Activated CD4-positive, alpha-beta T cell treated with anti-CD3 and anti-CD28 coated beads for 4 hours (primary cell): ENCODE measurements at places on chromosomes 16 and 17.

- no peak for DNase-seq
These were observed 3.8 kb upstream of the DHX8 start for GRCh38 chr17:43479948-43480347.

DNA sequence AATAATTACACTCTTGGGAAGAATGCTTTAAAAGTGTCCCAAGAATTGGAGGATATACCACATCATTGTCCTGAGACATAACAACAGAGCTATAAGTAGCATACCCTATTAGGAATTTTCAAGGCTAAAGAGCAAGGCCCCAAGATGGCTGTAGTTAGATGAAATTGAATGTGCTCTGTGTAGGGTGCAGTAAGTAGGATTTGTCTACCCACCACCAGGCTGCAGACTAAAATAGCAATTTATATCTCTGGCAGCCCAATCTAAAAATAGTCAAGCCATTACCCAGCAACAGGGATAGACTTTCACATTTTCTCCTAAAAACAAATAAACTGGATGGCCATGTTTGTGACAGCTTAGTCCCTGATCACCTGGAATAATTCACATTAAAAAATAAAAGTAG lies 5.6 kb downstream of the MMD start:
- no peak for DNase-seq

DNA sequence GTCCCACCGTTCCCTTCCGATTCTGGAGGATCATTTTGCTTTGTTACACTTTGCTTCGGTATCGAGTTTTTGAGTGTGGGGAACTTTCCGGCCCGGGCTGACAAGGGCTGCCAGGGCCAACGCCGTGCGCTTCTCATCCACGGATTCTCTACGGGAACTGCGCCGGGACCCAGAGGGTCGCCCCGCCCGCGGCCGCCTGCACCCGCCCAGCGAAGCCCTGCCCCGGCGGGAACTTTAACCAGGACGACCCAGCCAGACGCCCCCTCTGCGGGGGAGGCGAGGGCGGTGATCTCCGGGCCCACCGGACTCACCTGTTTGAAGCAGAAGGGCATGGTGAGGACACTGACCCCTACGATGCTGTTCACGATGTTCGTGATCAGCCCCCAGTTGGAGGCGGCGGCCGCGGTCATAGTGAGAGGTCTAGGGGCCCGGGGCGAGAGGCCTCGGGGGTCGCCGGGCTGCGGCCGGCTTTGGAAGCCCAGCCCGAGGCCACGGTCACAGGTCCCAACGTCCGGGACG lies 536 bp downstream of the SLC38A10 start:
- DNase-seq: no peak

DNA sequence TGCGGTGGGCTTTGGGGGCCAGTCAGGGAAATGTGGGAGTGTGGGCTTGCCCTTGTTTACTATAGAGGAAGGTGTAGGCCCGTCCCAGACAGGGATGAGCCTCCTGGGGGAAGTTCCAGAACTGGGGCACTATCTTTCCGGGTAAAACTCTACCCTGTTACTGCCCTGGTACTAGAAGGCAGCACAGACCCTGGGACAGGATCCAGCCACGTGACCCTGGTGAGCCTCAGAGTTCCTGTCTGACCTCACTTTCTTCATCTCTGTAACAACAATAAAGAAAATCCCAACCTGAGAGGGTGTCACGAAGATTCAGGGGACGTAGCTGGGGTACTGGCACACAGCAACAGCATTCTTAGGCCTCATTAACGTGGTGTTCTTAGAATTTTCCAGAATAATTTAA lies 239.6 kb upstream of the FOXF1 start:
- DNase-seq: no peak

- no peak for DNase-seq
These were observed 43.9 kb upstream of the RCVRN start for GRCh38 chr17:9948928-9949327.

GRCh38 chr17:37142294-37142896 lies 193.6 kb downstream of the AATF start:
- no peak for DNase-seq

GRCh38 chr17:76841776-76842405 lies 26.3 kb upstream of the MGAT5B start:
- DNase-seq: no peak

GRCh38 chr16:69812688-69813014 lies 50.5 kb downstream of the WWP2 start:
- no peak for DNase-seq

DNA sequence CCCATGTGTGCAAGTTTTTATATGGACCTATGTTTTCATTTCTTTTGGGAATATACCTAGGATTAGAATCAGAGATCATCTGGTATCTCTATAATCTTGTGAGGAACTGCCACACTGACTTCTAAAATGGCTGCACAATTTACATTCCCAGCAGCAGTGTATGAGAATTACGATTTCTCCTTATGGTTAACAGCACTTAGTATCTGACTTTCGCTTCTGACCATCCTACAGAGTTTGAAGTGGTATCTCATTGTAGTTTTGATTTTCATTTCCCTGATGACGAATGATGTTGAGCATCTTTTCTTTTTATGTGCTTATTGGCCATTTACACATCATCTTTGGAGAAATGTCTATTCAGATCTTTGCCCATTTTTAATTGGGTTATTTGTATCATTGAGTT lies 10.0 kb downstream of the C16orf96 start:
- DNase-seq: no peak

DNA sequence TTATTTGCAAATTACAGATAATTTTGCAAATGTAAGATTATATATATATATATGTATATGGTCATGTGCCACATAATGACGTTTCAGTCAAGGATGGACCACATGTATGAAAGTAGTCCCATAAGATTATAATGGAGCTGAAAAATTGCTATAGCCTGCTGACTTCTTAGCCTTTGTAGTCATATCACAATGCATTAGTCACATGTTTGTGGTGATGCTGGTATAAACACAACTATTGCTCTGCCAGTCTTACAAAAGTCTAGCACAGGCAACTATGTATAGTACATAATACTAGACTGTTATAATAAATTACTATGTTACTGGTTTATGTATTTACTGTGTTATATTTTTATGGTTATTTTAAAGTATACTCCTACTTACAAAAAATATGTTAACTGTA lies 444.3 kb downstream of the KCNJ2 start:
- DNase-seq: no peak

DNA sequence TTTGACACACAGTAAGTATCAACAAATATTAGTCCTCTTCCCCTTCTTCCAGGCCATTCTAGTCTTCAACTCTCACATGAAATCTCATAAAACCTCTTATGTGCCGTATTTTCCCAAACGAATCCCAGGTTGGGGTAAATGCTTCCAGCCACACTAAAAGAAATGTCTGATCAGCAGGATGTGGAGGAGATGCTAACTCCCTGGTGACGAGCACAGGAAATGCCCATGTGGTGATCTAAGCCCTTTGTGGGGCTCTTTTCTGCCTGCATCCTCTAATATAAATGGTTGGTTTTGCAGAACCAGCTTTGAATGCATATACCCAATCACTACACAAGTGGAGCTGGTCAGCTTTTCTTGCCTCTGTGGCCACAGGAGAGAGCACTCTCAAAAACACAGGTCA lies 498.2 kb upstream of the ERCC4 start:
- no peak for DNase-seq

GRCh38 chr17:34579979-34580684 lies 750 bp downstream of the TMEM132E start:
- no peak for DNase-seq

- DNase-seq: no peak
These were observed 1.2 kb upstream of the GRB7 start for GRCh38 chr17:39736319-39737165.

DNA sequence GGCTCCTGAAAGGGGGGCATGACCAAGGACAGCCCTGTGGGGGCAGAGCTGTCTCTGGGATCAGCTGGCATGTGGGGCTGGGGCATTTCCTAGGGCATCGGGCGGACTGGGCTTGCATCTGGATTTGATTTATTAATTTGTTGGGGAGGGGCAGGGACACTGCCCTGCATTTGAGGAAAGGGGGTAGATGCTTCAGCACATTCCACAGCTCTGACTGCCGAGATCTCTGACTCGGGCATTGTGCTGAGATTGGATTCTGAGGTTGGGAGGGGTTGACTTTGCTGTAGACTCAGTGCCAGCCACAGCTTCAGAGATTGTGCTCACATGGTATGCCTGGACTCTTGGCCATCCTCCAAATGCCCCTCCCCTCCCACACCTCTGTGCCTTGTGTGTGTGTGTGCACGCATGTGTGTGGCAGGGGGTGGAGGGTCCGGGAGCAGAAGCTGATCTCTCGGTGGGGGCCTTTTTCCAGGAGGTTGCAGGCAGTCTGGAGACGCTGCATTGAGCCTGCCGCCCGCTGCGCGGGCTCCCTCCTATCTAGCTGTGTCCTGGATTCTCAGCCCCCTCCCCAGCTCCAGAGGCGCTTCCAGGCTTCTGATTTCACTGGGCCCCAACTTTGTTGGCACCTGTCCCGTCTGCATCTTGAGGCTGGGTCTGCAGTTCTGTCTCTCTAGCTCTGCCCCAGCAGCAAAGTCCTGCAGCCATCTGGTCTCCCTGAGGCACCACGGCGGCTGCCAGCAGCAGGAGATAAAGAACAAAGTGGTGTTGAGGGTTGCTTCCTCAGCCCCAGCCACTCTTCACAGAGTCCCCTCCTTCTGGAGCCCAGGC lies 14.9 kb downstream of the IGFBP4 start:
- no peak for DNase-seq

DNA sequence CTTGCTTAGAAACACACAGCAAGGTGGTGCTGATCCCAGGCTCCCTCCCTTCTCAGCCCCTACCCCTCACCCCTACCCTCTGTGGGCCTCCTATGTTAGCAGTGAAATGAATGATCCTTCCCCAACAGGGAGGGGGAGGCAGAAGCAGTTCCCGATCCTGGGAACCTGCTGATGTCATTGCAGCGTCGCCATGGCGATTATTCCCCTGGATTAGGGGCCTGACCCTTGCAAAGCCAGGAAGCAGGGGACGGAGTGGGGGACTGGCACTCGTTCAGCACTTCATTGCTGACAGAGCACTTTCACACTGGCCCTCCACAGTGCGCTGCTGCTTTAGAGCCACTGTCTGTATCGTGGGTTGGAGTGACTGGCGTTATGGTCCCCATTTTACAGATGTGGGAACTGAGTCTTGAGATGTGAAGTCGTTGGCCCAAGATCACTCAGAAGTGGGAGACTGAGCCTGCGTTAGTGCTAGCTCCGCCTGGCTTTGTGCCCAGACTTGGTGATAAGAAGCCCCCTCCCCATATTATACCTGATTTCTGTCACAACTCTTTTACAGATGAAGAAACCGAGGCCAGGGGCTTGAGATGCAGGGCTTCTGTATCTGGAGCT lies 26.6 kb downstream of the LASP1 start:
- no peak for DNase-seq

DNA sequence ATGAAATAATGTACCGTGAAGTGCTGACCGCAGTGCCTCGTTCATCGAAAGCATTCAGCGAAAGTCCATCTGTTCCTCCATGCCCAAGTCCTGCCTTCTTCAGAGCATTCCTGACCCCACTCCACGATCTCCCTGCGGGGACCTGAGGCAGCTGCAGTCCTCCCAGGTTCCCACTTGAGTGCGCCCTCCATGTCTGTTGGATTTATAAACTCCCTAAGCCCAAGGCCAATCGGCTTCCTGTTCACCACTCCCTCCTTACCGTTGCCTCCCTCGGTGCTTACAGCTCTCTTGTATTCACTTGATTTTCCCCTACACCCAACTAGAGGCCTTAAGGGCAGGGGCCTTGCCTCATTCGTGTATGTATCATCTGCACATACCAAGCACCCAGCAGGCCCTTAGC lies 2.8 kb downstream of the RAD51D start:
- no peak for DNase-seq

- DNase-seq: no peak
These were observed 2.7 kb upstream of the LASP1NB start for GRCh38 chr17:38922538-38923297.

- DNase-seq: no peak
These were observed 59.0 kb downstream of the VMP1 start for GRCh38 chr17:59766491-59766890.

GRCh38 chr16:22685459-22685830 lies 128.5 kb upstream of the HS3ST2 start:
- no peak for DNase-seq

DNA sequence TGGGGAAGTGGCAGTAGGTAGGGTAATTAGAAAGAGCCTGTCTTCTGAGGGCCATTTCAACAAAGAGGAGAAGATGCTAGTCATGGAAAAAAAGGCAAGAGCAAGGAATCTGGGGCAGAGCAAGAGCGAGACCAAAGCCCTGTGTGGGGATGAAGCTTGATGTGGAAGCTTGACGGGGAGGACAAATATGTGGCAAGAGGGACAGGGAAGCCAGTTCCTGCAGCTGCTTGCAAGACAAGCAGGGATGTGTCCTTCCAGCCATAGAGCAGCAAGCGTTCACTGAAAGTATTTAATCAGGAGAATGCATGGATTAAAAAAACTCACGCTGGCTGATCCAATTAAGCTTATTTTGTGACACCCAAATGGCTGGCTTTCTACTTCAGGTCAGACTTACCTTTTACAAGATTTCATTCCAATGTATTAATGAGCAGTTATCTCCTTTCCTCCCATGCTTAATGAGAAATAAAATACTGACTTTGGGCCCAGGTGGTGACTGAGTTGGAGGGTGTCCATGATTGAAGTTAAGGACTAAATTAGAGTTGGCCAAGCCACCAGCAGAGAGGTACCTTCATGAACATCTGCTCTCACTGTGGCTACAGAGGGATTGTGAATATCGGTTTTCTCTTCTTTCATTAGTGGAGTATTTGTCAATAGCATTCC lies 76.8 kb downstream of the ABCA8 start:
- DNase-seq: no peak

GRCh38 chr17:60354223-60354622 lies 37.7 kb downstream of the USP32 start:
- DNase-seq: no peak

- DNase-seq: no peak
These were observed 41.1 kb upstream of the SLC5A10 start for GRCh38 chr17:18910881-18911280.

DNA sequence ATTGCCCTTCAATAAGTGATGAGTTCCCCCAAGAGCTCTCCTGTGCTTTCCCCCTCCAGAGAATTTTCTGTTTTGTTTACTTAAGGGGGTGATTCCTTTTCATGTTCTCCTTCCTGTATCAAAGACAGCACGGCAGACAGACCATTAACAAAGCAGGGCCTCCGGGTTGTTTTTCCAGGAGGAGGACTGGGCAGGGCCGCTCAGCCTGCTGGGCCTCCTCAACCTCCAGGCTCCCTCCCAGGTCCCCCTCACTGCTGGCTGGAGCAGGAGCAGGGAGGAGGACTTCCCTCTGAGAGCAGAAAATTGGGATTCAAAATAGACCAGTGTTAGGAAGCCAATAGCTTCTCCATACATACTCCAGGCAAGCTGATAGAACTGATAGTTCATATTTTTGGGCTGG lies 20.4 kb downstream of the SDK2 start:
- no peak for DNase-seq

DNA sequence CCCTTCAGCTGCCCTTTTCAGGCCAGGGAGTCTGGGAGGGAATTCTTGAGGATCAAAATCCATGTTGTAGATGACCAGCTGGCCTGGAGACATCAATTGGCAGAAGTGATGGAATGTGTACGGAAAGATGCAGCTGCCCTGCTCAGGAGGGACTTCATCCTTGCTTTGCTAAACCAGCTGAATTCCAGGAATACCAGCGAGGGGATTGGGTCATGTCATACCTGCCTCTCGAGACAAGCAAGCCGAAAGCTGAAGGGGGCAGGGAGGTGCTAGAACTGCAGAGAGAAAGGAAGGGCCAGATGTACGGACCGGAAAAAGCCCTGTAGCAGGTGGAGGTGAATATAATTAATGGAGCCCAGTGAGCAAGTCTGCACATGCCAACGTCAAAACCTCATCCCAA lies 25.6 kb upstream of the NTN1 start:
- no peak for DNase-seq

- DNase-seq: no peak
These were observed 20.0 kb downstream of the NUFIP2 start for GRCh38 chr17:29273924-29274323.

- DNase-seq: peak; percentile 8
These were observed 16.4 kb upstream of the GLG1 start for GRCh38 chr16:74623214-74623838.
